Stimulated activated CD8-positive, alpha-beta memory T cell treated with anti-CD3 and anti-CD28 coated beads, Interleukin-7, amount 100 ng/mL, for 1 hour (primary cell): ENCODE measurements at places on chromosomes 16 and 17.

GRCh38 chr17:50289991-50290702, 15.9 kb downstream of the TMEM92 start:
- no peak for DNase-seq

DNA sequence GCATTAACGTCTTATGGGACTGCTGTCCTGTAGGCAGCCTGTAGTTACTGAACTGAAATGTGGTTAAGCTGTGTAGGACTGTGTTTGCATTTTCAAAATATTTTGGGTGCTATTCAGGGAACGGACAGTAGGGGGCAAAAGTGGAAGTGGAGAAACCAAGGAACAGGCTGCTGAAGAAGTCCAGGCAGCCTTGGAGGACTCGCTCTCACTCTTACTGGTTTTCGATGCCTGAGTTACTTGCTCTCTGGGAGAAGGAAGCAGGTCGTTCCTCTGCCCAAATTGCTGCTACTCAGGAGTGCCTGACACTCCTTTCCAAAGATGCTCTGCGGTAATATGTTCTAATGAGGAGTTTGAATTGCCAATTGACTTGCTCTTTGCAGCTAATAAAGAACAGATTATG, 64.5 kb upstream of the RBFOX1 start:
- no peak for DNase-seq

- no peak for DNase-seq
Measured at GRCh38 chr17:49779739-49780231, 8.7 kb upstream of the KAT7 start.

DNA sequence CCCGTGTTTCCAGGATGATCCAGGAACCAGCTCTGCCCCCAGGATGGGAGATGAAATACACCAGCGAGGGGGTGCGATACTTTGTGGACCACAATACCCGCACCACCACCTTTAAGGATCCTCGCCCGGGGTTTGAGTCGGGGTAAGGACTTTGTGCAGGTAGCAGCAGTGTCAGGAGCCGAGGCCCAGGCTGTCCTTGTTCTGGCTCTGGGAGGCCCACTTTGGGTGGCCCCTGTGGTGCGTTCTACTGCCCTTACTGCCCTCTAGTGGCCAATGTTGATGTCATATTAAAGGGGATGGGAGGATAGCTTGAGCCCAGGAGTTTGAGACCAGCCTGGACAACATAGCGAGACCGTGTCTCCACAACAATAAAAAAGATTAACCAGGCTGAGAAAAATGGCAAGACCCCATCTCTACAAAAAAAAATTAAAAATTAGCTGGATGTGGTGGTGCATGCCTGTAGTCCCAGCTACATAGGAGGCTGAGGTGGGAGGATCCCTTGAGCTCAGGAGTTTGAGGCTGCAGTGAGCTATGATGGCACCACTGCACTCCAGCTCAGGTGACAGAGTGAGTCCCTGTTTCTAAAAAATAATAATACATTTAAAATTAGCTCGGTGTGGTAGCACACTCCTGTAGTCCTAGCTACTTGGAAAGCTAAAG, 20.9 kb upstream of the CLEC18A start:
- DNase-seq: no peak

DNA sequence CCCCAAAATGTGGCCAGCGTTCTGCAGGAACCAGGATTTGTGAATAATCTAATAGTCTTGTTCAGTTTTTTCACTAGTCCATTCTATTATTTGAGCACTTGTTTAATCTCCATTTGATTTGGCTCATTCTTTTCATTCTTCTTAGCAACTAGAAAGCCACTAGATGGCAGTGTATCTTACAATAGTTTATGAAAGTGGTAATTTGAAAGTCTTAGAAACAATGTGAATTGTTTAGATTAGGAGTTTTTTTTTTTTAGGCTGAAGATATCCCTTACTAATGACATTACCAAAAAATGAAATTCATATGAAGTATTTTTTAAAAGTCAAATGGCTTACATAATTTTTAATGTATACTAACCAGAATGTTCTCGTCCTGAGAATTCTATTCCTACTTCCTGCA, 6.7 kb downstream of the ERI2 start:
- DNase-seq: no peak

DNA sequence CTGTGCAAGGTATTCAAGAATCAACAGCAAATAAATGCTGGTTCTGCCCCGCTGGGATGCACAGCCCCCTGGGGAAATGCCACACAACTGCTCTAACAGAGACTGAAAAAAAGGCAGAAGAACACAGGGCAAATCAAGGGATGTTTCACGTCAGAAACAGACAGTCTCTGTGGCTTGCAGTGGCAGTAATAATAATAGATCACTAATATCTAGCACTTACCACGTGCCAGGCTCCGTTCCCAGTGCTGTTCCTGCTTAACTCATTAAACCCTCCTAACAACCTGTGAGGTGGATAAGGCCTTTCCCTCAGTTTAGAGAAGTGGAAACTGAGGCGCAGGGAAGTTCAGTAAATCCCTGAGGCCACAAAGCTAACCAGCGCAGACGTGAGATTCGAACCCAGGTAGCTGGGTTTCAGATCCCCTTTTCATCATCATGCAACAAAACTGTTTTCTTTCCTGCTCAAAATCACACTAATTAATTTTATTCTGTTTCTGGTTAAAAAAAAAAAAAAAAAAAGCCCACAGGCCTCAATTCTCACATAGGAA, 36.7 kb downstream of the ARHGAP17 start:
- no peak for DNase-seq

DNA sequence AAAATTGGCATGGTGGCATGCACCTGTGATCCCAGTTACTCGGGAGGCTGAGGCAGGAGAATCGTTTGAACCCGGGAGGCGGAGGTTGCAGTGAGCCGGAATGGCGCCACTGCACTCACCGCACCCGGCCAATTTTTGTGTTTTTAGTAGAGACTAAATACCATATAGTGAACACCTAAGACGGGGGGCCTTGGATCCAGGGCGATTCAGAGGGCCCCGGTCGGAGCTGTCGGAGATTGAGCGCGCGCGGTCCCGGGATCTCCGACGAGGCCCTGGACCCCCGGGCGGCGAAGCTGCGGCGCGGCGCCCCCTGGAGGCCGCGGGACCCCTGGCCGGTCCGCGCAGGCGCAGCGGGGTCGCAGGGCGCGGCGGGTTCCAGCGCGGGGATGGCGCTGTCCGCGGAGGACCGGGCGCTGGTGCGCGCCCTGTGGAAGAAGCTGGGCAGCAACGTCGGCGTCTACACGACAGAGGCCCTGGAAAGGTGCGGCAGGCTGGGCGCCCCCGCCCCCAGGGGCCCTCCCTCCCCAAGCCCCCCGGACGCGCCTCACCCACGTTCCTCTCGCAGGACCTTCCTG, at the start of gene HBQ1:
HBQ1 (plus strand) TSS at position 359 of the 575 bp plus-strand sequence; CDS start at position 387, 28 bp downstream.
- DNase-seq: no peak

- no peak for DNase-seq
Measured at GRCh38 chr17:83103200-83103942, 24.0 kb downstream of the METRNL start.

GRCh38 chr17:82217120-82217529, 4.5 kb upstream of the CCDC57 start:
- DNase-seq: no peak

- no peak for DNase-seq
Measured at GRCh38 chr17:73841431-73842060, 197.3 kb upstream of the SDK2 start.

DNA sequence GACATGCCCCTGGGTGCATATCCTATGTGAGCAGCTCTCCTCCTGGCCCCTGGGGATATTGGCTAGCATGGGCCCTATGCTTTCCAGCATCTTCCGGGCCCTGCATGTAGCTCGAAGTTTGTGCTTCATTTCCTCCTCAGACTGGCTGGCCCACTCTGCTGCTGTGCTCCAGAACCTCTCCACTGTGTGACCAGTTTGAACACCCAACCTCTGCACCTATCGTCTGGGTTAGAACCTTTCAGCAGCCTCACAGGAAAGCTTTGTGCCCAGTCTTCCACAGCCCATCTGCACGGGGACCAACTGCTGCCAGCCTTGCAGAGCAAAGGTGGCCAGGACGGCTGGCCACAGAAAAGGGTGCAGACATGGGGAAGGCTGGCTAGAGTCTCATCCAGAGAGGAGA, 10.2 kb upstream of the CLEC18B start:
- DNase-seq: no peak
